ENCODE measurements at places on chromosomes 11 and 22. TPM values are rescaled to one million over a fixed set of nuclear protein-coding genes. Genes with fewer than 3 reads are reported as not detected.

GRCh38 chr11:10498022-10498400, 42.9 kb downstream of the AMPD3 start:
- no peak for DNase-seq

DNA sequence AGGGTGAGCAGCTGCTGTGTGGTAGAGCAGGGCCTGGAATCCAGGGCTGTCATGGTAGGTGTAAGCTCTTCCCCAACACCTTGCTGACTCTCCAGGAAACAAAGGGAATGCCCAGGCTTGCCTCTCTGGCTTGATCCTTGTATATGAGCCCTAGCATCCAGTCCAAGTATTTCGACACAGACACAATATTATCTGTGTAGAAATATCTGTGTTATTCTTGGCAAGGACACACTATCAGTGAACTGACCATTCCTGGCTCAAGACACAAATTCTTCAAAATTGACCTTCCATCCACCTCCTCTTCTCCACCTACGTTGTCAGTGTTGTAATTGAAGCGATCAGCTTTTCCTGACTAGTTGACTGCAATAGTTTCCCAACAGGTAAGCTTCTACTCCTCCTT, 312.0 kb upstream of the NARS2 start:
- no peak for DNase-seq

GRCh38 chr11:96412761-96413381, 23.1 kb downstream of the JRKL start:
- DNase-seq: no peak

DNA sequence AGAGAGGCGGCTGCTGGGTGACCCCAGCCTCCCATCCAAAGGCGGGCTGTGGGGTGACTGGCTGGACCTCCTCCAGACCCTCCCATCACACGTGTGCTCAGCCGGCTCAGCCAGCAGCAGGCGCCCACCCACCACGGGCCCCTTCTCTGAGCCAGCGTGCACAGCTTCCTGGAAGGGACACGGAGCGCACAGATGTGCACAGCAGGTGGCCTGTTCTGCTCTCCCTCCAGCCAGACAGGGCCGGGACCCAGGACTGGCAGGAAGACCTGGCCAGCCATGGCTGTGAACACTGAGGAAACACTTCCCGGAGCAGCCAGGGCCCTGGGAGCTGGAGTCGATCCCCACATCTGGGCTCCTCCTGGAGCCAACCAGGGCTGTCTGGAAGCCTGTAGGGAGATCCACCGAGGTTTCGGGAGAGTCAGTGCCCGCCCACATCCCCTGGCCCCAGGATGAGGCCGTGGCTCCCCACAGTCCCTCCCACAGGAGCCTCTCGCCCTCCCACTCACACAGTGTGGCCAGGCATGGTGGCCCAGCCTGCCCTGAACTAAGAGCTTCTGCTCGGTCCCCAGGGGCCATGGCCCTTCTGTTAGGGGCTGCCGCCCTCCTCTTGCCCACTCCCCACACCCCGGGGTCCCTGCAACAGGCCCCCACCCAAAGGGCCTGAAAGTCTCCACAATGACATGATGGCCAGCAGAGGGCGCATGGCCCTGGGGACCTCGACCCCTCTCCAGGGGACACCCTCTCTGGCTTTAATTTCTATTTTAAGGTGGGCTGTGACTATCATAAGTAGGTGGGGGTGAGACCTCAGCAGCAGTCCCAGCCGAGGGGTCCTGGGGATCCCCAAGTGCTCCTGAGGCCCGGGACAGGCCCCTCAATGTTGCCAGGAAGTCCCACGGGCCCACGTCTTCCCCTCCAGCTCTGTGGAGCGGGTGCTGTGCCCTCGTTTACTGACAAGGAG, 90.6 kb upstream of the FGF3 start:
- peak; percentile 32 for DNase-seq

DNA sequence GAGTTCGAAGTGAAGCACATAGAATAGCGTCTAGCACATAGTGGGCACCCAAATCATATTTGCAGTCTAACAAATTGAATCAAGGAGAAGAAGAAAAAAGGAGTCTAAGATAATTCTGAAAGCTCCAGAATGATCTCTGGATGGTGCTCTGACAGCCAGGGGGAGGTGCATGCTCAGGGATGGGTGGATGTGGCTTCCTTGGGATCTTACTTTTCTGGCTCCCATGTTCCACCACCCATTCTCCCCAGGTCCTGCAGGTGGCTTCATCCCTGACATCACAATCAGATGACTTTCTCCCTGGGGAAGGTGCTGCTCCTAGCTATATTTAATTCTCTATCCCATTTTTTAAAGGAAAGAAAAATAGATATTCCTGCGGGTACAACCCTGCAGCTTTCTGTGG, 381.9 kb downstream of the CADM1 start:
- no peak for DNase-seq

- no peak for DNase-seq
Observed at GRCh38 chr22:23086787-23087186, 16.5 kb downstream of the GNAZ start.

GRCh38 chr11:33040033-33040861, 875 bp downstream of the TCP11L1 start:
- DNase-seq: no peak

- no peak for DNase-seq
Observed at GRCh38 chr11:121214861-121215260, 77.7 kb upstream of the SC5D start.

Gene SMC1B
- 0.11 TPM for polyA plus RNA-seq

Gene FAM168A
- polyA plus RNA-seq: 22.6 TPM

Gene PHETA2
- 18.3 TPM for polyA plus RNA-seq

Gene VEGFB
- 94.3 TPM for polyA plus RNA-seq

Gene C11orf71
- polyA plus RNA-seq: 7.6 TPM

Measured in forelimb muscle (tissue), 1 donor.